Fibroblast of lung (primary cell): ENCODE measurements at places on chromosomes 16 and 17.

- no peak for DNase-seq
Observed at GRCh38 chr16:23615805-23616204, 19.7 kb upstream of the NDUFAB1 start.

DNA sequence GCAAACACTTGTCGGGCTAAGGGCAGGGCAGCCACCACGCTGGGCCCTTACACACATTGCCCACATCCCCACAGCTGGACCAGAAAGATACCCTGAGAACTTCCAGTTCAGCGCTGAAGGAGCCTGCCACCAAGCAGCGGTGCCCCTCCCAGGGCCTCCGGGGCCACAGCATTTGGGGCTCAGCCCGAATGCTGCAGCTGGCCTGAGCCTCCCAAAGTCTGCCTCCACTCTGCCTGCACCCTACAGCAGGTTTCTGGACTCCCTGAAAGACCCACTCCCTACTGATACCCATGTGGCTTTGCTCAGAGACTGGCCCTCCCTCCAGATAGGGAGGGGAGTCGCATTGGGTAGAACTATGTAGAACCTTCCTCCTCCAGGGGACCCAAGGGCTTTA is 1.5 kb downstream of the MCRIP1 start:
- no peak for DNase-seq

GRCh38 chr16:8542393-8542792 is 47.9 kb downstream of the TMEM114 start:
- no peak for DNase-seq

GRCh38 chr17:38579934-38580333 is 25.8 kb downstream of the SRCIN1 start:
- peak; percentile 20 for DNase-seq

DNA sequence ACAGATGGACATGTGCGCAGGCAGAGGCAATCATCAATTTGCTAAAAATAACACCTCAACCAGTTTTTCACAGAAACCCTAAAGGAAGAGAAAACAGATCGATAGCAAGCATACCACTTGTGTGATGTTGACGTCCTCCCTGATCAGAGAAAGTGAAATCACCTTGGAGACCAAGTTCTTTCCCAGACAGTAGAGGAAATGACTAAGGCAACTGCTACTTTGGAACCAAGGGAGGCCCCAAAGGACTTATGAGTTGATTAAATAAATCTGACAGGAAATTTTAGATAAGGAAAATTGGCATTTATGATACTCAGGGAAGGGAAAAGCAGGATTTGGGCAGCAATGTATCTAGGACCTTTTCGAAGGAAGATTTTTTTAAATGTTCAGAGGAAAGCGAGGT is 267.1 kb upstream of the ASIC2 start:
- DNase-seq: no peak

- DNase-seq: peak; percentile 76
Observed at GRCh38 chr16:81996664-81997509, 14.4 kb downstream of the SDR42E1 start.

DNA sequence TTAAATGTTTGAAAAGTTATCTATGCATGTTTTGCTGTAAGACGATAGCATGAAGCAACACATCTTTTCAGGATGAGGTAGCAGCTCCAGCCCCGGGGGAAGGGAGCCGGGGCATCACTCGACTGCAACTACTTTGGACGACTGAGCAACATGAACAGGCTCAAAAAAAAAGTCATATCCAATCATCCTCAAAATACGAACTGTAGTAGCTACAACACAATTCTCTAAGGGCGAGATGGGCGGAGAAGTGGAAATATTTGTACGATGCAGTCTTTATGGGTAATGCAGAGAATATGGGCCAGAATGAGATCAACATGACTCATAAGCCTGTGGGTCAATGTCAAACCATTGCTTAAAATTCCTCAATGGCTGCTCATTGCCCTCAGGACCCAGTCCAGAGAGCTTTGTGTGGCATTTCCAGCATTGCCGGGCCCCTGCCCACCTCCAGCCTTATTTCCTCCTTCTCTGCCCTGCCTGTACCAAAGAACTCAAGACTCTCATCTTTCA is 17.7 kb upstream of the SMURF2 start:
- peak; percentile 99 for DNase-seq

GRCh38 chr17:10618202-10618635 is 38.9 kb downstream of the MYH3 start:
- DNase-seq: peak; percentile 71

GRCh38 chr17:81154961-81155360 is 10.3 kb upstream of the PVALEF start:
- no peak for DNase-seq

- no peak for DNase-seq
Observed at GRCh38 chr16:86826941-86827340, 248.6 kb downstream of the FOXL1 start.

- DNase-seq: no peak
Observed at GRCh38 chr17:20944014-20944865, 98.6 kb downstream of the USP22 start.

DNA sequence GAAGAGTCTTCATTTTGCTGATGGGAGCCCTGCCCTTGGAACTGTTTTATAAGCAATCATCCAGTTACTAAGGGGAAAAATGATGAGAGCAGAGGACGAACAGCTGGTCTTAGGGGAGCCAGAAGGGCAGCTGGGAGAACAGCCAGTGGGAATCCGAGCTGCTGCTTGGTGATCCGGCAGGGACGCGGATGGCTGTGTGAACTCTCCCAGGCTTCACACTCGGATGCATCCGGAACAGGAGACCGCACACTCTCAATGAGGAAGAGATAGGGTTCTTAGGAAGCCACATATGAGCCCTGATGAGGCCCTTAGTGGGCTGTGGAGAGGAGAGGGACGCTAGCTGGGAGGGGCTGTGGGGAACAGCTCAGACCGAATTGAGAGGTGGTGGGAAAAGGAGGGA is 5.0 kb upstream of the CACNG5 start:
- DNase-seq: peak; percentile 49

DNA sequence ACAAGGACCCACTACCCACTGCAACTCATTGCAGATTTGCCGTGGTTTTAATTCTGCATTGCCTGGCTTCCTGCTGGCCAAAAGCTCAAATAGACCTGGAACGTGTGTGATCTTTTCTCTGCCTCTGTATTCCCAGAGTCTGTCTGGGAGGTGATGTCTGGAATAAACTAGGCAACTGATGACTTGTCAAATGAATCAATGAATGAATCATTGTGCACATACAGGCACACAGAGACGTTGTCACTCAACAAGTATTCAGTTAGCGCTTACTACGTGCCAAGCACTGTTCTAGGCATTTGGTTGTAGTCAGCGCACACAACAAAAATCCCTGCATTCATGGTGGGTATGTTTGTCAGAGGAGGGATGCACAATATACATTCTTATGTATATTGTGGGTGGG is 8.9 kb downstream of the TMEM132E start:
- DNase-seq: no peak

- no peak for DNase-seq
Observed at GRCh38 chr17:79075446-79075750, 774 bp downstream of the ENGASE start.

DNA sequence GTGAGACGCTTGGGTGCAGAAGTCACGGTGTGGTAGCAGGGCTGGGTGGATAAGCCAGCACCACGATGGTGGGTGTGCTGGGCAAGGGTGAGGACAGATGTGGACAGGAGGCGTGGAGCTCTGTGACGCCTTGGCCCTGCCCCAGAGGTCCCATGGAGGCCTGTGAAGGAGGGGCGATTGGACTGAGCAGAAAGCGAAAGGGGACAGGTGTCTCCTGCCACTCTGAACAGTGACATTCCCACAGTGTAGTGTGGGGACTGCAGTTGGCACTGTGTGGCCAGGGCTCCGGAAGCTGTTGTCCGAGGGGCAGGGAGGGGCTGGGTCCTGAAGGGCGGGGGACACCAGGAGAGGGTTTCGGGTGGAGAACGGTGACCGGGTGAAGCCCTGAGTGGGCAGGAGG is 7.3 kb downstream of the TBC1D24 start:
- no peak for DNase-seq

GRCh38 chr17:70357190-70357589 is 187.9 kb downstream of the KCNJ2 start:
- DNase-seq: peak; percentile 74

DNA sequence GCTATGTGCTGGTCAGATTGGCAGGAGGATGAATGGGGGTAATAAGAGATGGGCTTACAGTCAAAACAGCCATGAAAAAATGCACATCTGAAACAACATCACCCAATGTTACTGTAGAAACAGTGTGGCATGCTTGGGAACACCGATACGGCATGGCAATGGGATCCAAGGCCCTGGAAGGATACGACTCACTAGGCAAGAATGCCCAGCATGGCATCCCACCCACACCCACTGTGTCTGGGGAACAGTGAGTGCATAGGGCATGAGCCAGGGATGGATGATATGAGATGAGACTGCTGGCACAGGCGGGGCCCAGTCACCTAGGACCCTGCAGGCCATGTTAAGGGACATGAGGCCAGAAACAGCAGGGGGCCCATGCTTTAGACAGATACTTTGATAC is 11.5 kb downstream of the TRIM25 start:
- no peak for DNase-seq

DNA sequence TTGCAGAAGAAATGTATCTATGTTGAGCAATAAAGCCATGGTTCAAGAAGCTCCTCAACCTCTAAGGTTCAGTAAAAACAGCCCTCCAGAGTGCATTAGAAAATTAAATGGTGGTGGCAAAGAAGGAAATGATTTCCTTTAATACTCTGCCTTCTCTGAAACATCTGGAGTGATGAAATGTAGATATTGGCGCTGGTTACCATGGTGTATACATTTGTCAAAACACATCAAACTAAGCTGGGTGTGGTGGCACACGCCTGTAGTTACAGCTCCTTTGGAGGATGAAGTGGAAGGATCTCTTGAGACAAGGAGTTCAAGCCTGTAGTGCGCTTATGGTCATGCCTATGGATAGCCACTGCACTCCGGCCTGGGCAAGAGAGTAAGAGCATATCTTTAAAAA is 6.0 kb downstream of the CAPNS2 start:
- DNase-seq: peak; percentile 39

DNA sequence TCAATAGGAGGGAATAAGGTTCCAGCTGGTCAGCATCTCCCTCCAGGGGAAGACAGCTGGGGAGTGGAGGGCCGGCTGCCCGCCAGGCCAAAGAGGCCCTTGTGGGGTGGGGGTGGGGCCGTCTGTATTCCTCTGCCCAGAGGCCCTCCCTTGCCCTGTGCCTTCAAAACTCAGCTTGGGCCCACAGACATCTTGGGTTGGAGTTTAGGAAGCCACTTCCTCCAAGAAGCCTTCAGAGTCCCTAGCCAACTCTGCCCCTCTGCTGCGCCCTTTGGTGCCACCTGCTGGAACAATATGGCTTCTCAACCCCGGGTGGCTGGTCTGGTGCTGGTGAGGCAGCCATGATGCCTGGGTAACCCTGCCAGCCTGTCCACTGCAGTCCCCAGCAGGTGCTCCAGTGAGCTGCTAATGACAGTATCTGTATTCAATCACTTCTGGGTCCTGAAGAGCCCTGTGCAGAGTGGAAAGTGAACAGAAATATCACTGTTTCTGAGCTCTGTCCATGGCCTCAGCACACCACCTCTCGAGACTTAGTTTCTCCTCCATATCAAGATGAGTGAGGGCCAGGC is 16.7 kb downstream of the HSD11B2 start:
- DNase-seq: peak; percentile 88

GRCh38 chr17:9202532-9202931 is 181.2 kb downstream of the NTN1 start:
- DNase-seq: no peak

GRCh38 chr17:28133562-28133970 is 91.1 kb downstream of the NLK start:
- peak; percentile 86 for DNase-seq

- DNase-seq: no peak
Observed at GRCh38 chr16:57666353-57667047, 1.6 kb upstream of the ADGRG3 start.

DNA sequence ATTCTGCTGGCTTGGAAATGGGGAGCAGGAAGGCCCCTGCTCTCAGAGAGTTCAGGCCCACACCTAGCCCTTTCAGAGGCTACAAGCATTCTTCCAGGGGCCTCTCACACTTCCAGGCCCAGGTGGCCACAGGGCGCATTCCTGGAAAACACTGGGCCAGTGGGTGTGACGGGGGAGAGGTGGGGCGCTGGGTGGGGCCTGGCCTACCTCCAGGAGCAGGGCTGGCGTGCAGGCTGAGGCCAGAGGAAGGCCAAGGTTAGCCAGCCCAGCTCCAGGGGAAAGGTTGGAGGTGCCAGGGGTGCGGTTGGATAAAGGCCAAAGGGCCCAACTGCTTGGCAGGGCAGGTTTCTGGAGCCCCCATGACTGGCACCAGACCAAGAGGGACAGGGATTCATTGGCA is 198.2 kb downstream of the MAF start:
- no peak for DNase-seq

- no peak for DNase-seq
Observed at GRCh38 chr16:10410469-10410868, 24.6 kb downstream of the ATF7IP2 start.

GRCh38 chr16:72159801-72160200 is 12.2 kb downstream of the PMFBP1 start:
- DNase-seq: no peak

DNA sequence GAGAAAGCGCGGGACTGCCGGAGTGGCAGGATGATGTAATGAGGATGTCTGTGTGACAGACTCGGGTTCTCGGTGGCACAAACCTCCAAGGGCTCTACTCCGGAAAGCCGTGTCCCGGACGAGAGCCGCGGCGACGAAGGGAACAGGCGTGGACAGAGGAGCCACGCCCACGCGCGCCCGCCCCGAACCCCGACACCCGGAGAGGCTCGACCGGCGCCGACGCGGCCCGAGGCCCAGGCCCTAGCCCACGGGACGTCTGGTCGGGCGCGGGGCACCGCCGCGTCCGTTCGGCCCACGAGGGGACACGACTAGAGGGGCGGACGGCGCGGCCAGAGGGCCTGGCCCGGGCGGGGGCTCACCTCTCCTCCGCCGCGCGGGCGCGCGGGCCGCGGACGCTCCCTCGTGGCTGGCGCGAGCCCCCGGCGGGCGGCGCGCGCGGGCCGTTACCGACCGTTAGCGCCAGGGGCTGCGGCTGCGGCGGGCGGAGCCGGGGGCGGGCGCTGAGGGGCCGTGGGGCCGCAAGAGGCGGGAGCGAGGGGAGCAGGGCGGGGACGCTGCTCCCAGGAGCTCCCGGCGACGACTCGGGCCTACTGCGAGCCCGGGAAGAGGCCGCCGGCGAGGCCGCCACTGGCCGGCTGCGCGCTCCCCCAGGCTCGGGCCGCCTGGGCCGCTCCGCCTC is 2.1 kb upstream of the IRX5 start:
- DNase-seq: no peak

GRCh38 chr17:83006515-83007455 is 72.6 kb upstream of the METRNL start:
- no peak for DNase-seq

DNA sequence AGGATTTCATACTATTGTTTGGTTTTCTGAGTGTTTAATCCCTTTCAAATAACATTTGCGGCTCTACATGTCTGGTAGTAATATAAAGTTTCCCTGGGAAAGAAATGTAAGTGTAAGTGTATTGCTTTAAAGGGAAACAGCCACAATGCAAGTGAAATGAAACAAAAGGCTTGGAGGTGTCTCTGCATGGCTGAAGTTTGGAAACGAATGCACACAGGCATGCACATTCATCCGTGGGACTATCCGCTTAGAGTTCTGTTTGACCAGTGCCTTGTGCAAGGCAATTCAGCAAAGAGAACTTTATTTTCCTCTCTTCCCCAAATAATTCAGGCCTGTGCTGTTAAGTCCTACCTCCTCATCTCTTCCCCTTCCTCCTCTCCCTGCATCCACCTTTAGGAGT is 56.1 kb upstream of the MRTFB start:
- DNase-seq: peak; percentile 30
